ENCODE measurements at places on chromosomes 2 and 18.
A peak's percentile ranks its signal among the peaks of the same experiment; 100 is the strongest.

DNA sequence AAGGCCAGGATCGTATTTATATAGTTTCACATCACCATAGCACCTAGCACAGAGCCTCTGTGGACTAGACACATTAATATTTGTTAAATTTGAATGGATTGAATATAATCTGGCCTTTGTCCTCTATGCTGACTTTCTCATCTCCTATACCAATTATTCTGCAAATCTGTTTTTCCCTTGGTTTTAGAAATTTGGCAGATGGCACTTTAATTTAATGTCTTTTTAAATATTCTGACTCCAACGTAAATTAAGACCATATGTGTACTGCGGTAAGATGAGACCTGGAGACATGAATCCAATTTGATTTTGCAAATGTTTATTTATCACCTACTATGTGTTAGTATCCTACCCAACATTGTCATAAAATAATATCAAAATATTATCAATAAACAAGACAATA lies 1281.9 kb upstream of the PIK3C3 start:
- no peak for DNase-seq

DNA sequence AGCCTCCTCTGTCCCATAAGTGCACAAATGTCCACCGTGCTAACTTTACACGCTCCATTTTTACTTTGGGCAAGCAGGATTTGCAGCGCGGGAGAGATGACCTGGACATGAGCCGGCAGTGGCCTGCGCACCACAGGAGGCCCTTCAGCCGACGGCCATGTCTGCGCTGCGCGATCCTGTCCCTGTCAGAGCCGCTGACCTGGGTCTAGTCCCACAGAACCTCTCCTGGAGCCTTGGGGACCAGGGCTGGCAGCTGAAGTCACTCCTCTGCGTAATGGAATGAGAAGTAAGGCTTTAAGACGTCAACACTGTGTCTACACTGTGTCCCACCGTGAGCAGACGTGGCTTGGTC lies 29.6 kb downstream of the ADI1 start:
- DNase-seq, result no peak

- DNase-seq, result no peak
Measured at GRCh38 chr2:14756122-14756541, 123.6 kb downstream of the LRATD1 start.

- DNase-seq, result no peak
Measured at GRCh38 chr2:24680196-24680595, 113.0 kb downstream of the PTRHD1 start.

GRCh38 chr2:70785137-70785911 lies 5.1 kb downstream of the FIGLA start:
- DNase-seq, result no peak

DNA sequence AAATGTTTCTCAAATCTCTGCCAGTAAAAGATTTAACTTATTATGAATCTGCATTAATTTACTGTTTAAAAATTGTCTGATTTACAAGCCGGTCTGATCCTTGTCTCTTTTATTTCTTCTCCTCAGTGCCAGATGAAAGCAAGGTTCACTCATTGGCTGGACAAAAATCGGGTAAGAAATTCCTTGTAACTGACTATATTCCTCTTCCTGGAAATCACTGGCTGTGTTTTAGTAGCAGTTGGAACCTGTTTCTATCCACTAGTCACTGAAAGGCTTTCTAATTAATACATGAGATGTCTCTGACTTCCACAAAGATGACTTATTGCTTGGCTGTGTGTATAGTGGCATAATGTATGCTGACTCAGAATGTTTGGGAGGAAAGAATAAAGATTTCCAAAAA lies 436.6 kb upstream of the NRP2 start:
- no peak for DNase-seq

GRCh38 chr2:44277541-44277940 lies 2.3 kb downstream of the SLC3A1 start:
- no peak for DNase-seq

DNA sequence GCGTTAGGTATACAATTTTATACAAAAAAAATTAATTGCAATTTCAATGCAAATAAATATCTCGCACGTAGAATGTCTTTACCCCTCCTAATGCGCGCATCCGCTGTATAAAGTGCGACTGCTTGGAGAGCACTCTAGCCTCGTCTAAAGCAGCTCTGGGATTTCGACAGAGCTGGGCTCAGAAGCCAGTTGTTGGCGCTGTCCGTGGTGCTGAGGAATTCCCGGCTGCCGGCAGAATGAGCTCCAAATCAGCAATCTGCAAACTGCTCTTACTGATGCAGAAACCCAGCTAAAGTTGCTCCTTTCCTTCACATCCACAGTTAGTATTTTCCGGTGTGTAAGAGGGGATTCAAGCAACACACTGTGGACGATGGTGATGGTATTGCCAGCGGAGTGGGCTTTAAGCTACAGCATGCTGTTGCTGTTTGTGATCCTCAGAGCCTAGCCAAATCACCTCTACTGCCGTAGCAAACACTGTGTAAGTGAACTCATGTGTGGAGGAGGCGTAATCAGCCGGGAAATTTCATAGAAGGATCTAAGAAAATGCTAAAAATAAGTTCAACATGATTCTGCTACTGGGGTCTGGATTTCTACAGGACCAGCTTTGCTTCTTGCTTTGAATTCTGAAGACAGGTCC lies at the start of gene VWC2L:
Gene VWC2L, plus strand, starts transcription at position 137 of the 637 bp plus-strand sequence. CDS start 3,140 bp downstream, outside the sequence.
- DNase-seq, result no peak

- no peak for DNase-seq
Measured at GRCh38 chr2:192438239-192438638, 243.5 kb upstream of the TMEFF2 start.

DNA sequence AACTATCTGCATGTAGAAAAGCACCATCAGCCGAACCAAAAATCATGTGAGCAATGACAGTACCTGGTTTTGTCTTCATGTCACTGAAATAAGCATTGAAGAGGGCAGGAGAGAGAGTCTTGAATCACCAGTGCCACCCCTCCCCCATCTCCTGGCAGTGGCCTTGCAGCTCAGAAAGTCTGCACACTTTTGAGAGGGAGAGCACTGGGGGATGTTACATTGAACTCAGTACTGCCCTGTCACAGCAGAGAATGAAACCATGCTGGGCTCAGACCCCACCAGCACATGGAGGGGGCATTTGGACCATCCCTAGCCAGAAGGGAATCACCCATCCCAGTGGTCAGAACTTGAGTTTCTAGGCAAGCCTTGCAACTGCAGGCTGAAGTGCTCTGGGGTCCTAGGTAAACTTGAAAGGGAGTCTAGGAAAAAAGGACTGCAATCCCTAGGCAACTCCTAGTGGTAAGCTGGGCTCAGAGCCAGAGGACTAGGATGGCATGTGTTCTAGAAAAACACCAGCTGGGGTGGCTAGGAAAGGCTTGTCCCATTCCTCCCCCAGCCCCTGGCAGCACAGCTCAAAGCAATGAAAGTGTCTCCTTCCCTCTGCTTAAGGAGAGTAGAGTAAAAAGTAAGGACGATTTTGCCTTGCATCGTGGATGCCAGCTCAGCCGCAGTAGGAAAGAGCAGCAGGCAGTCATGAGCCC lies 259.9 kb upstream of the MYT1L start:
- peak; percentile 38 for DNase-seq

GRCh38 chr2:8255448-8255800 lies 426.4 kb upstream of the ID2 start:
- no peak for DNase-seq

DNA sequence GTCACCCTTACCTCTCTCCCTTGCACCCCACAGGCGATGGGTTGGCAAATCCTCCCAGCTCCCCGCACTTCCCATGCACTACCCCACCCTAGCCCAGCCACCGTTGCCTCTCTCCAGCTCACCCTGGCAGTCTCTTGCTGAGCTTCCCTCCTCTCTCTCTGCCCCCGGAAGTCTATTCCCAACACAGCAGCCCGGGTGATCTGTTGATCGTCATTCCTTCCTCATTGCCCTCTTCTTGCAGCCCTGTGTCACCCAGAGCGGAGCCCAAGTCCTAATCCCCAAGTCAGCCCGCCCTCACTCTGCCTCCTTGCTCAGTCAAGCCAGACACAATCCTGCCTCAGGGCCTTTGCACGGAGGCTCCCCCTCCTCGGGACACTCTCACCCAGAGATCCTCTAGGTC lies 55.2 kb downstream of the CIB4 start:
- DNase-seq, result peak; percentile 57

GRCh38 chr2:115165529-115166109 lies 723.2 kb downstream of the DPP10 start:
- no peak for DNase-seq

- DNase-seq, result no peak
Measured at GRCh38 chr2:233532971-233533370, 33.6 kb downstream of the USP40 start.

DNA sequence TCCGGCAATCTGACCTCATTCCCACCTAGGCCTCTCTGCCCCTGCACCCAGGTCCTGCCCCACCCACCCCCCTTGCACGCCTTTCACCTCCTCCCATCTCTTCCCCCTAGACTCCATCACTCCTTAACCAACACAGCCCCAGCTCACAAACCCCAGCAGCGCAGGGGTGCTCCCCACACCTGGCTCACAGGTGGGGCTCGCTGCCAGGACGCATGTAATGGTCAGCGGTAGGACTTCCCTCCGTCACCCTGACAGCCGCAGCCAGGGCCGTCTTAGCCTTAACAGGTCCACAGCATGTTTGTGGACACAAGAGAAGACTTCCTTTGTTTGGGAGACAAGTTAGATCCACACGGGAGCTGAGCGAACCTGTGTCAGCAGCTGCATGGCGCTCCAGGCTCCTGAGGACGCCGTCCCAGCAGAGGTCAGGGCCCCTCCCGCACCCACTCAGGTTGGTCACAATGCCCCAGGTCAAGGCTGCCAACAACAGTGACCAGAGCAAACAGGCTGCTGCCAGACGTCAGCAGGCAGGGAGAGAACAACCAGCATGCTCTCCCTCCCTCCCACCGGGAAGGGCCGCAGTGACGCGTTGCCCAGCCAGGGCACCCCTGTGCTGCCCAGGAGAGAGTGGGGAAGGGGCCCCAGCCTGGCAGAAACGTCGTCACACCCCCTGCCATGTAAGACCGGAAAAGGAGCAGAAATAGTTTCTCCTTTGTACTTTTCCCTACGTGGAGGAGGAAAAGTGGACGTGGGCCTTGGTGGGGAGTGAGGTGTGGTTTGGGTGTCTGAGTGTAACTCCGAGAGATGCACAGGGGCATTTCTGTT lies 68.0 kb downstream of the PXDN start:
- peak; percentile 72 for DNase-seq

DNA sequence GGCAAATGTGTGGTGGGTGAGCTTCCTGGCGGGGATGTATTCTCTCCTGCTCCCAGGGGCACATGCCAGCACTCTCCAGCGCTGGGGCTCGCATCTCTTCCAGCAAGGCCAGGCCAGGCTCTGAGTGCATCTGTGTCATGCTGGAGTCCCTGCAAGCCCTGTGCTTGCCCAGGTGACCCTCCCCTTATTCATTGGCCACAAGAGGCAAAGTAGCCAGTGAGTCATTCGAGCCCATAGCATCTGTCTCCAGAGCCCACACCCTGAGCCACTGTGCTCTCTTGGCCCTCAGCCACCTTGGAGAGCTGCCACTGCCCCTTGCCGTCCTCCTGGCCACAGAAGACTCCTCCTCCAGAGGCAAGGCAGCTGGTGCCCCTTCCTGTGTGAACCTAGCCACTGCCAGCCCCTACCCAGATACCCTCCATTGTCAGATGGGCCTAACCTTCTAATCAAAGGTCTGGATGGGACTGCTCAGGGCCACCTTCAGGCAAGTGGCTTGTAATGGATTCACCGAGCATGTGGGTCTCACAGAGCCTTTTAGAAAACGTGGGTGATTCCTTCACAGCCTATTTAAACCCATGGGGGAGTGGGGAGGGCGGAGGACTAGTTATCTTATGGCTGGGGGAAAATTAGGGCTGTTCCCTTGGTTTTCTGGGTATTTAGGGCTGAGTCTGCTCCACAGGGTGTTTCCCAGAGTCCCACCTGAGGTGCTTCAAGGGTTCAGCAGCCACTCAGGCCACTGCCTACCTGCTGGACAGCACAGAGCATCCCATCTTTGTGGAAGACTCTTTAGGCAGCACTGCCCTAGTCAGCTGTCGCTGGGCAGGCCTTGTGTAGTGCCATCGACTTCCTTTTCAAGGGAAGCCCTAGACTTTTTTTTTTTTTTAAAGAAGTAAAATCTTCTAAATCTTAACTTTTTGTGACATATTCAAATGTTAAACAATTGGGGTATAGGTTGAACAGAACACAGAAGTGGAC lies 137.4 kb downstream of the ACOXL start:
- DNase-seq, result no peak

GRCh38 chr2:145764631-145765030 lies 1244.7 kb upstream of the ZEB2 start:
- DNase-seq, result no peak

DNA sequence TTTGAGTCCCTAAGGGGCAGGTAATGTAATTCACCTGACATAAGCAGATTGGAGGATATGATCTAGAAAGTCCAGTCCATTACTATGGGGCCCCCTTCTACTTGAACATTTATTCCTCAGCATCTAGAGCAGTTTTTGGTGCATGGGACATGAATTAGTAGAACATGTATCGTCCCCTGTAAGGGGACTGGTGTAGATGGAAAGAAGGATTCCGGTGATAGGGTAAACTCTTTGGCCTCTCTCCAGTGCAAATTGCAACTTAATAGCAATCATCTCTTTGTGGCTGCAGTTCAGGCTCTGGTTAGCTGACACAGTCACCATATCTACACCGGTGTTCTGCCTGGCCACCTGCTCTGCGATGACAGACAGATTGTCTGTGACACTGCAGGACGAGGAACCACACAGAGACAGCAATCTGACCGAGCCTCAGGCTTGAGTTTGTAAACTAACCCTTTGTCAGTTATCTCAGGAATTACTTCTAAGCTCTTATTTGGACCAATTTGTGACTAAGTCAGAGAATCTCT lies 6.4 kb upstream of the SLC8A1 start:
- DNase-seq, result no peak

DNA sequence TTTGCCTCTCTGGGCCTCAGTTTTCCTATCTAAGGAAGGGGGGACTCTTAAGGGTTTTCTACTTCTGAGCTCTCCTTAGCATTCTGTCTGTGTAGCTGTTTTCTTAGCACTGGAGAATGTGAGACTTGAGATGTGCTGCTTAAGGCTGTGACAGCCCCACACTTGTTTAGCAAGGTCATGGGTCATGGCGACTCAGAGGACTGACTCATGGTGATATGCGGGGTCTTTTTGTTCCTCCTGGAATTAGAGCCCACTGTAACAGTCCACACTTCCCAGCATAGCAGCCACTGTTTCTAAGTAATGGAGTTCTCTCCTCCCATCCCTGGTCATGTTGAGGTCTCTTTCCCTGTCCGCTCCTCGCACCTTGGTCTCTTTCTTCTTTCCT lies 4.1 kb upstream of the LPIN1 start:
- no peak for DNase-seq

GRCh38 chr2:64581777-64582539 lies 57.8 kb downstream of the AFTPH start:
- no peak for DNase-seq

DNA sequence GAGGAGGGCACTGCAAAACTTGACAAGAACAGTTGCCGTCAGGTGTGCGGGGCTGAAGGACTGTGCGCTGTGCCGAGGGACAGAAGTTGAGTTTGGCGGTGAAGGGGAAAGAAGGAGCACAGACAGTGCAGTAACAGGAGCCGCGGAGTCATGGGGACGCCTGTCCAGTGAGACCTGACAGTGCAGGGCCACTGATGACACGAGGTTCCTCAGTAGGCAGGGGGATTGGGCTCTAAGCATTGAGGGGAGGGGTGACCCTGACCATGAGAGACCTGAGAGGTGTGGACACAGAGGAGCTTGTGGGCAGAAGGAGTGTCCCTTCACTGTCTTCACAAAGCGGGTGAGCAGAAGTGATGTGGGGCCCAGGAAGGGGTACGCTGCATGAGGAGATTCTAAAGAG lies 104.8 kb downstream of the MTCL1 start:
- no peak for DNase-seq
